D721Med (cell line): ENCODE measurements at places on chromosomes 4 and X.

- DNase-seq, result no peak
Observed at GRCh38 chr4:80812145-80812544, 218.4 kb upstream of the BMP3 start.

DNA sequence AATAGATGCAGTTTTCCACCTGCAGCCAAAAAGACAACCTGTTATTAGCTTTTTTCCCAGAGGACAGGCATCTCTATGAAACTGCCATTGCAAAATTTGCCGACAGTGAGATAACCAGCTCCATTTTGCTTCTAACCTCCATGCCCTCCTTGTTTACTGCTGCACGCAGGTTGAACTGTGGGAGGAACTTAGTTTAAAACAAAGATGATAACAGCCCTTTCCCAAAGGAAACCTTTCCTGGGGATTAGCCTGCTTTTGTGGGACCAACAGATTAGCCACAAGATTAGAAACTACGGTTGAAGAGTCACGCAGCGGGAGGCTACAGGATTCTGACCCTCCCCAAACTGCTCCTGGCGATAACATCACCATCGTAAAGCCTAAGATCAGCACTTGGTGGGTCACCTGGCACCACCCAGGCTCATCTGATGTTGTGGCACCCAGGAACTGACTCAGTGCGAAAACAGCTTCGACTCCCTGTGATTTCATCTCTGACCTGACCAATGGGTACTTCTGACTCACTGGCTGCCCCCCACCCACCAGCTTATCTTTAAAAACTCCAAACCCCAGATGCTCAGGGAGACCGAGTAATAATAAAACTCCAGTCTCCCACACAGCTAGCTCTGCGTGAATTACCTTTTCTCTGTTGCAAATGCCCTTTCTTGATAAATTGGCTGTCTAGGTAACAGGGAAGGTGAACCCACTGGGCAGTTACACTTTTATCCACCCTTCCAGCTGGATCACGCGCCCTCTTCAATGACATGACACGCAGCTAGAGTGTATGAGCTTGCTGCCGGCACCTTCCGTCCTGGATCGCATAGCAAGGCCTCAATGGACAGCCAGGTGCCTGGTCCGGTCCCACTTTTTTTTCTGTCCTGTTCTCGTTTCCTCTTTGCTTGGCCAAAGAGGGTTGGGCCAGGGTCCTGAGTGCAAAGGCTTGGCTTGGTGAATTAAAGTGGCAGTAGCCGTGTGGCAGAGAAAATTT, 27.2 kb downstream of the NOP14 start:
- no peak for DNase-seq

GRCh38 chr4:147396105-147396504, 84.8 kb upstream of the EDNRA start:
- DNase-seq, result no peak

GRCh38 chr4:37873386-37873785, 17.5 kb upstream of the TBC1D1 start:
- DNase-seq, result no peak

- DNase-seq, result no peak
Observed at GRCh38 chrX:8847360-8847759, 46.2 kb upstream of the FAM9A start.

DNA sequence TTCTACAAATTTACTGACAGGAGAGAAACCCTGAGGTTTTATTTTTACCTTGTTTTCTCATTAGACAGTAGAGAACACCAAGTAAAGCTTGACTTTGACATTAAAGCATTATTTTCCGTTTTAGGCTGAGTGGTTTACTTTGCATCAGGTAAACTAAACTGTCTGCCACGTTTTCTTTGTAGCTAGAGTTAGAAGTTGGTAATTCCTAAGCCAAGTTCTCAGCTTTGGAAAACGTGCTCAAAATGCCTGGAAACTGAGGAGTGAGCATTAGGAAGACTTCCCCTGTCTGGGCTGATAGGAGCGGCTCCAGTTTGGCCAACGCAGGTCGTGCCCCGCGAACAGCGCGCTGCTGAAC, 819 bp downstream of the PDLIM3 start:
- no peak for DNase-seq

- DNase-seq, result no peak
Observed at GRCh38 chr4:39620551-39621313, 17.9 kb downstream of the SMIM14 start.

GRCh38 chr4:66555301-66555700, 885.0 kb upstream of the EPHA5 start:
- DNase-seq, result no peak

- no peak for DNase-seq
Observed at GRCh38 chrX:85907316-85907715, 140.0 kb downstream of the CHM start.
